ENCODE measurements at places on chromosomes 7 and 10.
A peak's percentile ranks its signal among the peaks of the same experiment; 100 is the strongest.

- DNase-seq = no peak
These were observed 213.1 kb downstream of the PCDH15 start for GRCh38 chr10:54587971-54588370.

DNA sequence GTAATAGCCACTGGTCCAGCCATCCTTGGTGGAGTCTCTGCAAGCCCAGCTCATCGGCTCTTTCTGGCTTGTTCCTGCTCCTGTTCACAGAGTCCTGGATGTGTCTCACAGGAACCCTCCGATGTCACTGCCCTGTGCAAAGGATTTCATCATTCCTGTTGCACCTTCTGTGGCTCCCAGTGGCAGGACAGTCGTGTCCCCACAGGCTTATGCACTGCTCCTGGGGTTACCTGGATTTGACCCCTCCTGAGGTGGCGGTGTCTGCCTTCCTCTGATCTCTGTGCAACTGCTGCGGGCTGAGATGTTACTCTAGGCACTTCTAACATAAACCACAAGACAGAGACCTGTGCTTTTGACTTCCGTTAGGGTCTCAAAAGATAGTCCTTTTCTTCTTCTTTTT, 30.6 kb downstream of the APBB1IP start:
- DNase-seq = no peak

- DNase-seq = no peak
These were observed 368.1 kb downstream of the RPS24 start for GRCh38 chr10:78401624-78402367.

DNA sequence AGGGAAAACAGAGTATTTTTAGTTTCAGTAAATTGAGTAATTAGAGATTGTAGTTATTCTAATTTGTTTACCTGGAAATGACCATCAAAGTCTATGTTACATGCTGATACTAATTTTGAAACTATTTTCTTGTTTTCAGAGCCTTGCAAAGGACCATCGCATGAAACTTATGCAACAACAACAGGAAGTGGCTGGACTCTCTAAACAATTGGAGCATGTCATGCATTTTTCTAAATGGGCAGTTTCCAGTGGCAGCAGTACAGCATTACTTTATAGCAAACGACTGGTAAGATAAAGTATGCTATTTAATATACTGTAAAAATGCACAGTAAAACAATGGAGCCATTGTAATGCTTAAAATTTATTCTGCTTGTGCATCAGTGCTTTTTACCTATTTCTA, 78.5 kb downstream of the TRIM24 start:
- DNase-seq = no peak

GRCh38 chr10:25015828-25016375, at the start of gene ENKUR:
Gene ENKUR, minus strand, starts transcription at chr10:25016158. Its CDS starts 222 bp downstream, at chr10:25015936.
- peak; percentile 92 for DNase-seq

DNA sequence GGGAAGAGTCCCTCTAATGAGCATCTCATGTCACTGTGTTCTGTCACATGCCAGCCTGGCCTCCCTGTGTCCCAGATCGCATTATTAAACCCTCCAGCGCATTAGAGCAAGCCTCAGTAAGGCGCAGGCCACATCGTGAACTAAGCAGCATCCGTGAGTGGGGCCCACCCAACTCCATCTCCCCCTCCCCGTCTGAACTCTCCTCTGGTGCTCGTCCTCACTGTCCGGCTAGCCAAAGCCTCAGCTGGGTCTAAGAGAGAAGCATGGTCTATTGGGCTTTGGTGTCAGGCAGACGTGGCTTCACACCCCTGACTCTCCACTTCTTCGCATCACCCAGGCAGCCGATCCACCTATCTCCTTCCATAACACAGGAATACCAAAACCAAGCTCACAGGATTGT, 164.7 kb upstream of the LANCL2 start:
- DNase-seq = no peak

- no peak for DNase-seq
These were observed 126.9 kb upstream of the TBX20 start for GRCh38 chr7:35380739-35381224.

DNA sequence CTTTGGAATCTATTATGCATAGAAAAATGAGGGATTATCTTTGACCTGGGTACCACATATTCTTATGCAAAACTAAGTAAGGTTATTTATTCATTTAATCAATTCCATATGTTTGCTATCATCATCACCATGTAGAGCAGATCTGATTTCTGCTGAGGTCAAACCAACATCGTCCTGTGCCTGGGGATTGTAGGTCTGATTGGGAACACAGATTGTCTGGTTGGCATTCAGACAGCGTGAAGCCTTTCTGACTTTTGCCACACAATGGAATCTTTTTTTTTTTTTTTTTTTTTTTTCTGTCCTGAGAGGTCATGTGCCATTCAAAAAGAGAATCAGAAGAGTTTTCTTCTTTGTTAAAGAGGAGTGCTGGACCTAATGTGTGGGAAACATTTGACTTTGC, 142.9 kb downstream of the RAB11FIP2 start:
- DNase-seq = no peak

GRCh38 chr7:67478066-67478465, 481.4 kb downstream of the TYW1 start:
- DNase-seq = no peak

- no peak for DNase-seq
These were observed 67.7 kb downstream of the ARHGAP22 start for GRCh38 chr10:48536916-48537890.

DNA sequence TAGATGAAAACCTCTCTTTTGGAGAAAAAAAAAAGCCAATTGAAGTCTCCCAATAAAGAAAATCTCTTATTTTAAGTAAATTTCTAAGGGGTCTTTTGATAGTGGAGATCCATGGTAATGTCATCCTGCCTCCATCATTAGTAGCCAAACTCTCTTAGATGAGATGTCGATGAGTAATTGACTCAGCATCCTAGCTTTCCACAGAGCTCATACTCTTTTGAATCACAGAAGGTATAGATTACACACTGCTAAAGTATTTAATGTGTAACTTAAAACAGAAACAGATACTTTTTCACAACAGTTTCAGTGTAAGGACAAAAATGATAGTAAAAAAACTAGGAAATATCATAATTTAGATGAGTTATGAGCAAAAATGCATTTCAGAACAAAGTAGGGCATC, 19.4 kb downstream of the MAGI2 start:
- DNase-seq = no peak

- no peak for DNase-seq
These were observed 203.7 kb upstream of the PHYHIPL start for GRCh38 chr10:58972576-58973234.

DNA sequence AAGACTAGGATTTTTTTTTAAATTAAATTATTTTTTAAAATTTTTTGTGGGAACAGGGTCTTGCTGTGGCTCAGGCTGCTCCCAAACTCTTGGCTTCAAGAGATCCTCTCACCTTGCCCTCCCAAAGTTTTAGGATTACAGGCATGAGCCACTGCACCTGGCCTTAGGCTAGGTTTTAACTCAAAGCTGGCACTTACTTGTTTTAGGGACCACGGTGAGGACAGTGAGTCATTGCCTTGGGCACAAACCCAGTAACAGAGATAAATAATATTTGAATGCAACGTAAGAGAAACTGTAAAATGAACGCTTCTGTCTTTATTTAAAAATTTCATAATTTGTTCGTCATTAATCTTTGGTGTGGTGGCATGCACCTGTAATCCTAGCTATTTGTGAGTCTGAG, 96.6 kb downstream of the GATA3 start:
- DNase-seq = no peak

GRCh38 chr7:115603416-115603815, 427.1 kb downstream of the TFEC start:
- DNase-seq = no peak

DNA sequence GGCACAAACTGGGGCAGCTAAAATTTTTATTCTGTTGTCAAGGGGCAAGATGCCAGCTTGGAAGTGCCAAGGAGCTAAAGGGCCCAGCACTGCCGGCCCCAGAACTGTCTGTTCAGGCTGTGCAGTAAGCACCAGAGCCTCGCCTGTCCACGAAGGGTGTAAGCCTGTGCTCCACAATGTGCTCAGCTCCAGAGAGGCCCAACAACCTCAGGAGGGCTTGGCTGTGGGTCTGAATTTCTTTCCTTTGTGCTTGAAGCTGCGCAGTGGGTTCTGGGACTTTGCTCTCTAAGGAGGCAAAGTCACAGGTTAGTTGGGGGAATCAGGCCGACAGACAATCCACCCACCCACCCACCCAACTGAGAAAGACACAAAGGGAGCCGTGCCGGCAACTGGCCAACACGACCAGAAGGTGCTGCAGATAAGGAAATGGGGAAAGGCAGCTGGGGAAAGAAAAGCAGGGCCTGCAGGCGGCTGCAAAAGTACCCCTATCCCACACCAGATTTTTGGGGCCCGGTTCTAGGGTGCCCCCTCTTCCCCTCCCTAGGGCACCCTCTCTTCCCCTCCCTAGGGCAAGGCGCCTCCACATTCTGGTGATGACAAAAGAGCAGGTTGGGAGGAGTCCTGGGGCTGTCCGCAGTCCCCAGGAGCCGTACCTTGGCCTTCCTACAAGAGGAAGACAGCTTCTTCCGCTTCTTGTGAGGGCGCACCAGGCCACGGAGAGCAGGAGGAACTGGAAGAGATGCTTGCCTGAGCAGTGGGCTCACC, 7.7 kb downstream of the DDX56 start:
- no peak for DNase-seq

GRCh38 chr10:130737621-130738020, 573.9 kb downstream of the TCERG1L start:
- no peak for DNase-seq

DNA sequence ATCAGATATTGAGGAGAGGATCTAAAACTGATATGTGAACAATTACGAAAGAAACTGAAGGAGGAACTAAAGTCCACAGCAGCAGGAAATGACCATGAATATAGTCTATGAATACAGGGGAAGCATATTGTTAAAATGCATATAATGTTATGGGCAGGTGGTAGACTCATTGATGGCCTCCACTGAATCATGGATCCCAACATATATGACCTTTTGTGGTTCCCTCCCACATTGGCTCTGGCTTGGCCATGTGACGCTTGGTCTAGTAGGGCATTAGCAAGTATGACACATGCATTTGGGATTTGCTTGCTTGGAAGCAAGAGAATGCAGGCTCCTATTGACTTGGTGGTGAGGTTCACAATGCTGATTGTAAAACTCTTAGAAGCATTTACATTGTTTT, 55.2 kb upstream of the RAB18 start:
- DNase-seq = no peak

DNA sequence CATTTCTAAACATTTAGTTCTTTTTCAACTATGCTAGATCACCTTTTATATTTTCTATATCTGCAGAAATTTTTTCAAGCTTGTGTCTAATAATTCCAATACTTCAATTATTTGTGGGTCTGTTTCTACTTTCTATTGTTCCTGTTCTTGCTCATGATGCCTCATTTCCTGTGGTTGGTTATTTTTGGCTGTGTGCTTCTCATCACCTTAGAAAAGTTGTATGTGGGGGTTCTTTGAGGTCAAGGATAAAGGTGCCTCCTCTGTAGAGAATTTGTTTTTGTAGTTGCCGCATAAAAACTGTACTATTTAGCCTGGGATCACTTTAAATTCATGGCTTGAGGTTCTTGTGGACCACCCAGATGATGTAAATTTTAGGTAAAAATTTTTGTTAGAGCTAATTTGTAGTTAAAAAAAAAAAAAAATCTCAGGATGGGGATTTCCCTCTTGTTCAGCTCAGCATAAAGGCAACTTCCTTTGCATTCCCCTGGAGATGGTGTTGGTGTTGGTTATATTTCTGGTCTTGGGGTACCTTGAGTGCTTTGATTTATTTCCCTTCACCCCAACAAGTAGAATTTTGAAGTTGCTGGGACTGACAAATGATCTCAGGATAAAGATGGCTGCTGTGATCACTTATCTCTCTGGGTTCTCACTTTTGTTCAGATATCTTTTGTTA, 27.0 kb upstream of the JAZF1 start:
- no peak for DNase-seq

DNA sequence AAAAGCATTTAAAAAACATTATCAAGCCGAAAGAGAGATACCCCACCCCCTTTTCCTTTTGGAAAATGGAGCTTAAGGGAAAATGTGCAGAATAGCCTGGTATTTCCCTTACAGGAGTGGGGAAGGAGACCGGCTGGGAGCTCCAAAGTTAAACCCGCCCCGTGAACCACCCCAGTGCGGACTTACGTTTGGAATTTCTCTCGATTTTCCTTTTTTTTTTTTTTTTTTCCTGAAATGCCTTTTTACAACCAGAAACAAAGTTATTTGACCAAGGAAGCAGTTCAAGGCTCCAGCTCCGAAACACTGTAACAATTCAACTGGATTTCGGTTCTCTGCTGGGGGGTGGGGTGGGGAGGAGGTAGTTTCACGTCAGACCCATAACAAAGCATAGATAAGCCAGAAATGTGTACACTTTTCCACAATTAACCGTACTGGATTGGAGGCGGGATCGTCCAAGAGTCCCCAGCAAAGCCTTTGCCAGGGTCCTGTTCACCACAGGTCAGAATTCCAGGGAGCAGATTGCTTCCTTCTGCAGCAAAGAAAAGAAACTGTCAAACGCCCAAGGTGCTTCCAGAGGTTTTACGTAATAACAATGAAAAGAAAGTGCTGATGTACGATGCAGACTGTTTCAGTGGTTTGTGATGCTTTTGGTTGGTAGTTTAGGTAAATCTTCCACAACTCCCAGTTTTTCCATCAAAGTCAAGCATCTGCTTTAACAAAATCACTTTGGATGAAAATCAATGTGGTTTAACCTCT, 6.7 kb downstream of the SKIDA1 start:
- no peak for DNase-seq

DNA sequence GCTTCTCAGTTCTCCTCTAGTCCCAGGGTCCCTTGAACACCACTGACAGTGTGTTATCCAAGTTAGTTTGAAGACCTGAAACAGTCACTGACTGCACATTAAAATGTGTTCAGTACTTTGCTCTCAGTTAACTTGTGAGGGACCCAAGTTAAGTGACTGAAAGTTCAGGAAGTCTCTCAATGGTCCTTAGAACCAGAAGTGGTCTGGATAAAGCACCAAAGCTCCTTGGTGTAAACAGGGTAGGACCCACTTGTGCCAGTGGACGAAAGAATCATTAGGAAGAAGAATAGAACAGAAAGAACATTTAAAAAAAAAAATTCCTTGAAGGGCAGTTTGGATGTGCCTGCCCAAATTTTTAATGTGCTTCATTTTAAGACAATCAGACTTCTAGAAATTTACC, 45.1 kb downstream of the NOD1 start:
- DNase-seq = no peak

GRCh38 chr10:114708717-114709335, 50.8 kb upstream of the ABLIM1 start:
- no peak for DNase-seq

GRCh38 chr7:147911201-147911601, 679.4 kb upstream of the C7orf33 start:
- DNase-seq = no peak

All from stimulated activated CD4-positive, alpha-beta T cell treated with anti-CD3 and anti-CD28 coated beads, Interleukin-2, amount 100 ng/mL, for 4 hours (primary cell).